ENCODE measurements at places on chromosomes 3 and 15.

DNA sequence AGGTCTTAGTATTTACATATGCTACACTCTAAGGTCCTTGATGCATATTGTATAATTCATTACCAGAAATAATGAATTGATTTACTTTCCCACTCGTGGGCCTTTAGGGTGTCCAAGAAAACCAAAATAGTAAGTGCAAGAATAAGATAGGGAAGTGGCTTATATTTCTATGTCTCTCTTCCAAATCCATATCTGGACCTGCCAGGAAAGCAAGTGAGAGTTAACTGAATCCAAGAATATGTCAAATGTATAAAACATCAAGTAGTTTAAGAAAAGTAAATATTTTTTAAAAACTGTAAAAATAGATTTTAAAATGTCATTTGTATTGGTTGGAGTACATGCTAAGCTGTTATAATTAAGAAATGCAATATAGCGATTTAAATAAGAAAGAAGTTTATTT is 1072.1 kb downstream of the OTOL1 start:
- no peak for DNase-seq

GRCh38 chr3:178538056-178538455 is 1.8 kb downstream of the KCNMB2 start:
- no peak for DNase-seq

DNA sequence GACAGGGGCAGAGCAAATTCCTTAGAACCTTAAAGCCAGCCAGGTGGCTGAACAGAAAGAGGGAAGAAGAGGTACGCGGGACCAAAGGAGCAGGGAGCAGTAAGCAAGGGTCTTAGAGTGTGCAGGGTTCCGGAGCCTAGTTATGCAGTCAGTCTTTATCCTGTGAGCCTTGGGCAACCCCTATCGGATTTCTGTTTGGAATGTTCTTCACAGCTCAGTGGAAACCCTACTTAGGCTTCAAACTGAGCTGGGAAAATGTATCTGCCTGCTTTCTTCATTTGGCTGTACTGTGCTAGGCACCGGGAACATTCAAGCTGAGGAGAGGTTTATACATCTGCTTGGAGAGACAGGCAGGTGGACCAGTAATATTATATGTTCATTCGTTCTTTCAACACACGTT is 37.1 kb downstream of the PSMD6 start:
- no peak for DNase-seq

DNA sequence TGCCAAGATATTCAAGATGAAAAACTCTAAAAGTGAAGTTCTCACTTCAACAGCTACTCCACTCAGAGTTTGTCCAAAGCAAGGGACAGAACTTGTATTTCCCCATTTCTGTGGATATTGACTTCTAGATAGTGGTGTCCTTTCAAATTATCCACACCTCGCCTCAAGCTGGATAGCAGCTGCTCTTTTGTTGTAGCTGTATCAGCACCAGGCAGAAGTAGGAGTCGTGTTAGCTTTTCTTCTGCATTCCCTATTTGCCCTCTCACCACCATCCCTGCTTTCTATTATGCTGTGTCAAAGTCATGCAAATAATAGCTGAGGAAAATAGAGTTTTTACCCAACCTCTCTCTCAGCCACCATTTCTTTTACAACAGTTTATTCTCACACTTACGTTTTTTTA is 303.8 kb downstream of the EPHA3 start:
- no peak for DNase-seq

- DNase-seq: no peak
Observed at GRCh38 chr15:100345438-100345837, 3.7 kb upstream of the ADAMTS17 start.

GRCh38 chr3:29201604-29202003 is 79.3 kb upstream of the RBMS3 start:
- DNase-seq: no peak

DNA sequence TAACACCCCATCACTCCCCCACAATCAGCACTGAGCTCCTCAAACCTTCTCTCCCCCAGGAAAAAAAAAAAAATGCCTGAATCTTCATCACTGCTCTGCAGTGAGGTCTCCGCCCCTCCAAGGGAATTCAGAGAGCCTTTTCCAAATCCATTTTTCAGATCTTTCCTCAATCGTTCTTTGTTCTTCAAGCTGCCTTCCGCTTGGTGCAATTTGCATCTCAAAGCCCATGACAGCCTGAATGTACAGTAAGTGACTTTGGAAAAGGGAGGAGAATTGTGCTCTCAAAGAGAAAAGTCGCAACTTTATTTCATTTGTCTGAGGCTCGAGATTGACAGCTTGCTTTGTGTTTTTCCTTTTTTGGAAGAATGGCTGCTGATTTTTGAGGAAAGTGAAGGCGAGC is 75.0 kb downstream of the CORO2B start:
- DNase-seq: no peak
